ENCODE measurements at places on chromosomes 3 and 15.

DNA sequence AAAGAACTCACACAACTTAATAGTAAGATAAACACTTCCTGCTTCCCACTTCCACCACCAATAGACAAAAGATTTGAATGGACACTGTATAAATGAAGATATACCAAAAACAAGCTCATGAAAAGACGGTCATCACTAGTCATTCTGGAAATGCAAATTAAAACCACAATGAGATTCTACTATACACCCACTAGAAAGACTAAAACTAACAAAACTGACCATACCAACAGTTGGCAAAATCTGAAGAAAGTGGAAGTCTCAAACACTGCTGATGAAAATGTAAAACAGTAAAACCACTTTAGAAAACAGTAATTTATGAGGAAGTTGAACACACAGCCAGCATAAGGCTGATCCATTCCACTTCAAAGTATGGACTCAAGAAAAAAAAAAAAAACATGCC, 35.6 kb upstream of the CD96 start:
- DNase-seq: no peak

DNA sequence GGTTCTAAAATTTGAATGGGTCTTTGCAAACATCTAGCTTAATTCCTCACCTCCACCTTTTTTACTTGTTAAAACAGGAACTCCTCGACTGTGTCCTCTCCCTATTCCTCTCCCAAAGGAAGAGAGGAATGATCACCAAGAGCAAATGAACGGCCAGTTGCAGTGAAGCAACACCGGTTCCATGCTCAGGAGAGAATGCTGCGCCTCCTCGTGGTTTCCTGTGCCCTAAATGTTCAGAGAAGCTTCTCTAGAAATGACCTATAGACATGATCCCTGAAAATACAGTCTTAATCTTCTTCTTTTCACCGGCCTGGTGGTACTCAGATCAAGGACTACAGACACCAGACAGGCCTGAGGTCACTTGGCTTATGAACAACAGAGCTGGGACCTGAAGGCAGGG, 65.1 kb upstream of the GUCA1C start:
- DNase-seq: no peak

GRCh38 chr3:190266913-190267290, 55.3 kb downstream of the CLDN1 start:
- DNase-seq: no peak

GRCh38 chr15:57031082-57031481, 112.6 kb downstream of the TCF12 start:
- no peak for DNase-seq

DNA sequence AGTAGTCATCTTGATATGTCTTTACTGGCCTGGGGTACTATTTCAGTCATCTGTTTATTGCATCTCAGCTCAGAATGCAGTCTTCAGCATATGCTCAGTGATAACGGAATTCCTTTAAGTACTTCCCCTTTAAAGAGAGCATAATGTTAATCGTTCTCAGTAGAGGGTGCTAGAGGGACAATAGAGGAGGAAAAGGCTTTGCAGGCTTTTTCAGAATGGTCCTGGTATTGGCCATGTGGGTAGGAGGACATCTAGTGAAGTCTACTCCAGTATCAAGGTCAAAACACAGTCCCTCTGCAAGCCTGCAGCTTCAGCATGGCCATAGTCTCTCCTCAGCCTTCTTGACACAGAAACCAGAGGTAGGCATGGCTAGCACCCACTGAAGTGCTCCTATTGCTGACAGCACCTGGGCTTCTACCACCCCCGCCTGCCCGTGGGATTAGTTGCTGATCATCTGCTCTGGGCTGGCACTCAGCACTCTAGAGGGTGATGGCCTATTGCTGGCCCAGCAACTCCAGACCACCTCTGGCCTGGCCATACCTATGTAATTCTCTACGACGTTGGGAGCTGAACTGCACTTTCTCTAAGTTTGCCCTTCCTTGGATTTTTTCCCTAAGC, 65.4 kb downstream of the KCNH8 start:
- peak; percentile 15 for DNase-seq

DNA sequence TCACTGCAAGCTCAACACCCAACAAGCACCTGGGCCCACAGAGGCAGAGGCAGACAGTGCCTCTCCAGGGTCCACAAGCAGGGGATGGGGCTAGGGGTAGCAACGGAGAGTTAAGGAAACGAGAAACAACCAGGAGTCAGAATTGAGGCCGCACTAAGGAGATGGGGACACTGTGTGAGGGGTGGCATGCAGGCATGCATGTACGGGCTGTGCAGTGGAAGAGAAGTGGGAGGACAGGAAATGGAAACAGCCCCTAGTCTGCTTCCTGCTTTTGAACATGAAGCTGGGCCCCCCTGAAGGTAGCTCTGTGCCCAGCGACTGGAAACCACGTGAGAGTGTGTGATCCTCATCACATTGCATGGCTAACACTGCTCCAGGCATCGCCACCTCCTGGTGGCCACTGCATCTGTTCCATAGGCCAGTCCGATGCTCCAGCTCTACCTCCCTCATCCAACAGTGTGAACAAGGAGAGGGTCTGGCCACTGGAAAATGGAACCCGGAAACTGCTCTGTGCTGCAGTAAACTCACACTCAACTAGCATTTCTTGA, 44.0 kb downstream of the XXYLT1 start:
- DNase-seq: no peak

DNA sequence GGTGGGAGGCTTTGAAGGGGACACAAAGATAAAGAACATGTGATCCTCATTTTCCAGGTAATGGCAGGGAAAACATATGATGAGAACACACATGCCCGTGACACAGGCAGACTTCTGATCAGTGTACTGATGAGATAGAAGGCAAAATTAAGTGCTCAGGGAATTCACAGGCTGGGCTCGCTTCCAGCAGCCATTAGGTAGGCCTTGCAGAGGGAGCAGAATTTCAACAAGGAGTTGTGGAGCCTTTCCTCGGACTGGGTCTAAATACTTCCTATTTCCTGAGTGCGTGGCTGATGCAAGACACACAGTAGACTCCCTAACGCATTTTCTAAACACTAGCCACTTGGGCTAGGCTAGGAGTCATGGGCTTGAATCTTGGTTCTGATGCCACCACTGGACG, 74.0 kb upstream of the ETV5 start:
- peak; percentile 18 for DNase-seq
